ENCODE measurements at places on chromosomes 4 and X.

- DNase-seq = no peak
Measured at GRCh38 chr4:113502906-113503305, 258.6 kb downstream of the CAMK2D start.

GRCh38 chr4:138576684-138577083 lies 334.5 kb upstream of the SLC7A11 start:
- DNase-seq = peak; percentile 61

DNA sequence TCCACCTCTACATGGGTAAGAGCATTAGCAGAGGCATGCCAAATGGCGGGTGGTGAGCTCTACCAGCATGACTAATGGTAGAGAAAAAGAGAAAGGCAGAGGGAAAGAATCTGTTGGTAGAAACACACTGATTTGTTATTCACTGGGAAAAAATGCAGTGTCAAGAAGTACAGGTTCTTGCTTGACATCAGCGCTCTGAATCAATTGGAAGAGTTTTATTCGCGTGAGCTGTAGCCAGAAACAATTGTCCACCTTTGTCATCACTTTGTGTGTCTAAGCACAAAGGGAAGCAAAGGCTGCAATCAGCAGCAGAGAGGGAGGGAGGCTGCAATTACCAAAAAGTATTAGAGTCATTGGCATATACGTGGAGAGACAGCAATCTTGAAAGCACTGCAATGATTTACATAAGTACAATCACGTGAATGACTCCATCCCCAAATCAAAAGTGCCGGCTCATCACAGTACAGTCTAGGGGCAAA lies 67.7 kb upstream of the HS3ST1 start:
- DNase-seq = no peak

GRCh38 chrX:3290561-3290960 lies 55.9 kb downstream of the MXRA5 start:
- DNase-seq = no peak

DNA sequence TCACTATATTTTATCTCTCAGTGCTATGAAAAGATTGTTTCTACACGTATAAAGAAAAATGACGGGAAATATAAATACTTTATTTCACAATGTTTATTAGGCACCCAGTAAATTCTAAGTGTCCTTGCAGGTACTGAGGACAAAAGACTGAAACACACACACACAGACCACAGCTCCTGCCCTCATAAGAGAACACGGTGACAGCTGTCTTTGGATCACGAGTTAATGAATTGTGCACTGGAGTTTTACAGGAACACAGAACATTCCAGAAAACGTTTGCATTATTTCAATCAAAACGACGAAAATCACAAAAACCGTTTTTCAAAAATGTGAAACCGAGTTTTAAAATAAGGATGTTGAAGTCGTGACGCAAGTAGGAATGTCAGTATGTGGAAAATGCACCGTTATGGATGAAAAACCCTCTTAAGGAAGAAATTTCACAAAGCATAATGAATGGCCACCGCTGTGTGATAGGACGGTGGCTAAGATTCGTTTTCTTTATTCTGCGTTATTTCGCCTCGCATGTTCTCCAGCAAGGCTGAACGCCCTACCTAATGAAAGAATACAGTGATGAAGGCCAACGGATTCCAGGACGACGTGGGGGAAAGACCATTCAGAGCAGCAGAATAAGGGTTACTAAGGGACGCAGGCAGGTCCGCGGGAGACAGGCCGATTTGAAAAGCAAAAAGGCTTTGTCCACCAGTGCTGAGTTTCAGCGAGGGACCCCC lies 24.2 kb downstream of the FAM156A start:
- DNase-seq = no peak

DNA sequence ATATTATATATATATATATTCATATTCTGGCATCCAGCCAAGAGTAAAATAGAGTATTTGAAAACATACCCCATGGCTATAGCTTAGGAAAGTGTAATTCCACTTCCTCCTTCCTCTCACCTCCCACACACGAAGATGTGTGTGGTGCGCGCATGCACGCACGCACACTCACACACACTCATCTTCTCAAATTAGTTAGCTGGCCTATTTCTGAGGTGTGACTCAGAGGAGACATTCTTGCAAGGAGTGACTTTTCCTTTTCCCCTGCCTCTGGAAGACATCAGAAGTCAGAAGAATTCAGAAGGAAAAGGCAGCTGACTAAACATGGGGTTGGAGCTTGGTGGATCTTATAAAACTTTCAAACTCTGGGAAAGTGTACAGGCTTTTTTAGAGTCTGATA lies 8.8 kb downstream of the ENPEP start:
- DNase-seq = peak; percentile 80

GRCh38 chr4:184958127-184958922 lies 60.0 kb upstream of the HELT start:
- DNase-seq = no peak

DNA sequence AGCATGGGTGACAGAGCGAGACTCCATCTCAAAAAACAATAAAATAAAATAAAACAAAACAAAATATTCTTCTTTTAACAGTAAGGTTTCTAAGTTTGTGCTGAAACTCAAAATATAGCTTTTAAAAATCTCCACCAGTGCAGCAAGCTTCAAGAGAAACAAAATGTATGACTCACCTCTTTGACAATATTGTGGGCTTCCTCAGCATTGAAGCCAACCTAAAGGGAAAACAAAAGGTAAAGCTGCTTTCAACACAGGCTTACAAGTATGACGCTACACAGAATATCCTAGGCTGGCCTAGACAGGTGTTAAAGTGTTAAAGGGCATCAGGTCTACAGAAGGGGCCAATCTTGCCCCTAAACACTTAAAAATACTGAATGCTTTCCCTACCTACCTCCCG lies 1.2 kb downstream of the DYNLT3 start:
- no peak for DNase-seq

- DNase-seq = no peak
Measured at GRCh38 chr4:2105559-2105958, 46.4 kb downstream of the NAT8L start.

- no peak for DNase-seq
Measured at GRCh38 chrX:16039834-16040233, 83.5 kb upstream of the GRPR start.

GRCh38 chrX:53695946-53696549 lies 9.5 kb upstream of the HUWE1 start:
- no peak for DNase-seq

GRCh38 chrX:123860983-123861382 lies 1.1 kb downstream of the XIAP start:
- DNase-seq = peak; percentile 41

- peak; percentile 33 for DNase-seq
Measured at GRCh38 chrX:135984791-135985156, 461 bp upstream of the SLC9A6 start.

DNA sequence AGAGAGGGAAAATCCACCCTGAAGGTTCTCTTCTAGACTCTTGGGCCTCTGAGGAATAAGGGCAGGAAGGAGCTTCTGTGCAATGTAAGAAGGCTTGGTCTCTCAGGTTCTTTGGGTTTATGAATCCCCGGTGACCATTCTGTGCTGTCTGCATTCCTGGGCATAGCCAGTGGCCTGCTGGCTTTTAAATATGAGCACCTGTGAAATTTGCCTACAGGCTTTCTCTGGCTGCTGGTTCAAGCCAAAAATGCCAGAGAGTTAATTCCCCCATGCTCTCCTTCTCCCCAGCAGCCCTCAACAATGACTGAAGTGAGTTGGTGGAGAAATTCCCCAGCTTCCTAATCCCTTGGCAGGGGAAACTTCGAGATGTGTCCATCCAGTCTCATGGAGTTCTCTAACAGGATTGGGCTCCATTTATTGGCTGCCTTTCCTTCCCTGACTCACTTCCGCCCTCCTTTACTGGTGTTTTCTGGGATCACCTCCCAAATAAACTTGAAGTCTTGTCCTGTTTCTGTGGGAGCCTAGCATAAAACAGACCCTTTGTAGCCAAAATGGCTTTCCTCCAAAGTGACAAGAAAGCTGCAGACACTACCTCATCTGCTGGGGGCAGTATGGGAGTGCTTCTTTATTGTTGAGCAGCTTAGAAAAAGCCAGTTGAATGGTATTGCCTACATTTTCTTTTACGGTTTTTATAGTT lies 179.4 kb upstream of the CASK start:
- no peak for DNase-seq

- DNase-seq = no peak
Measured at GRCh38 chr4:9685692-9686091, 95.7 kb upstream of the DRD5 start.

- peak; percentile 6 for DNase-seq
Measured at GRCh38 chr4:117417856-117418255, 332.5 kb upstream of the TRAM1L1 start.

GRCh38 chr4:53645108-53645507 lies 53.8 kb upstream of the LNX1 start:
- DNase-seq = no peak

GRCh38 chrX:125322431-125322830 lies 2.8 kb downstream of the TEX13C start:
- DNase-seq = no peak

DNA sequence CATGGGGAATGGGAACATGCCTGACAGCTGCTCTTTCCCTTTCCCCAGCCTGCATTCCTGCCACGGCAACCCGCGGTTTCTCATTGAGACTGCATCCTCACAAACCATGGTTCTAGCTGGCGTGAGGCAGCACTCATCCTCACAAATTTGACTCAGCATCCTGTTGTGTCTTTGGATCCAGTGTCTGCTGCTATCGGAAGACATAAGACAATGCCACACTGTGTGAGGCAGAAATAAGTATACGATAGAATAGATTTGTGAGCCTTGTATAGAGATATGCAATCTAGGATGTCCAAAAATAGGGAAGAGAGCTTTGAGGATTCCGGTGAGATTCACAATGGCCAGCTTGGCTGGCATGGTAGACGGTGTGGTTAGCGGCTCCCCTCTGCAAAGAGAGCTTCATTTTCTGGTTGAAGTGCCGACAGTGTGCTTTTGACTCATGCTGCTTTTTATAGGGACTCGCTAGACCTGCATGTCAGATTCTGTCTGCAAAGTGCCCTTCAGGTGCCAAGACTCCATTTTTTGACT lies 161.3 kb upstream of the PSAPL1 start:
- DNase-seq = no peak

DNA sequence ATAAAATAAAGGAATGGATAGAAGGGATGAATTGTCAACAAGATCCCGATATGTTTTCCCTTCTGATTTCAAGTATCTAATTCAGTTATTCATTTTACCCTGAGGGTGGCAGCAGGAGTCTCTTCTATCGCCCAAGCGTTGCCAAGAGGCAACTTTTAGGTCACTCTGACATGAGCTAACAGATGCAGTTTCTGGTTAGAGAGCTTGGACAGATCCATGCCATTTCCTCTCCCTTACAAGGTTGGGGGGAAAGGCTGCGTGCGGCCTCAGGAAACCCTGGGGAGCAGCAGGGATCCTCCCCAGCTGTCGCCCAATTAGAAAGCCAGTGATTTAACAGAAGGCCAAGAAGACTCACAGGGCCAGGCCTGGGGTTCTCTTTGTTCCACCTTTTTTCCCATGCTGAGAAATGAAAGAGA lies 35.3 kb upstream of the WAS start:
- DNase-seq = peak; percentile 54

DNA sequence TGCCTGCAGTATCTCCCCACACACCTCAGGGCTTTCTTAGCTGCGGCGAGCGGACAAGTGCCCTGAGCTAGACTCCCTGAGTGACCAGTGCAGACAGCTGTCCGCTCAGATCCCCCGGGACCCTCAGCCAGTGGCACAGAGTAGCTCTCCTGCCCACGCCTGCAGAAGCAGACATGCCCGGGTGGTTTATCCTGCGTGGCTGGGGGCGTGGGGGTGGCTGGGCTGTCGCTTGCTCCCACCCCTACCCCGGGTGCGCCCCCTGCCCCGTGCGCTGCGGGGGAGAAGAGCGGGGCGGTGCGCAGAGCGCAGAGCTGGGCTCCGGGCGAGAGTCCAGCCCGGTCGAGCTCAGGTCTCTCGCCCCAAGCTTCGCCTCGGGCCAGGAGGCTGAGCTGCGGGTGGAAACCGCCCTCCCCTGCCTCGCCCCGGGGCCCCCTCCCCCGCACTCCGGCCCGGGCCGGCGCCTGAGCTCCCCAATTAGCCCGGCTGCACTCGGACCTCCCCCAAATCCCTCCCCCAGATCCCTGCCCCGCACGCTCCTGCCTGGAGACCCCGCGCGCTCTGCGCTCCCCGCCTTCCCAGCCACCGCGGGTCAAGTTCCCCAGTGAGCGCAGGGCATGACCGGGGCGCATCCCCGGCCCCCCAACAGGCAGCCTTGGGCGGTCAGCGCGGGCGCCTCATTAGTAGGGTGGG lies 11.7 kb upstream of the SHOX start:
- DNase-seq = no peak
